Activated CD4-positive, CD25-positive, alpha-beta regulatory T cell (primary cell): ENCODE measurements at places on chromosomes 6 and 20.

DNA sequence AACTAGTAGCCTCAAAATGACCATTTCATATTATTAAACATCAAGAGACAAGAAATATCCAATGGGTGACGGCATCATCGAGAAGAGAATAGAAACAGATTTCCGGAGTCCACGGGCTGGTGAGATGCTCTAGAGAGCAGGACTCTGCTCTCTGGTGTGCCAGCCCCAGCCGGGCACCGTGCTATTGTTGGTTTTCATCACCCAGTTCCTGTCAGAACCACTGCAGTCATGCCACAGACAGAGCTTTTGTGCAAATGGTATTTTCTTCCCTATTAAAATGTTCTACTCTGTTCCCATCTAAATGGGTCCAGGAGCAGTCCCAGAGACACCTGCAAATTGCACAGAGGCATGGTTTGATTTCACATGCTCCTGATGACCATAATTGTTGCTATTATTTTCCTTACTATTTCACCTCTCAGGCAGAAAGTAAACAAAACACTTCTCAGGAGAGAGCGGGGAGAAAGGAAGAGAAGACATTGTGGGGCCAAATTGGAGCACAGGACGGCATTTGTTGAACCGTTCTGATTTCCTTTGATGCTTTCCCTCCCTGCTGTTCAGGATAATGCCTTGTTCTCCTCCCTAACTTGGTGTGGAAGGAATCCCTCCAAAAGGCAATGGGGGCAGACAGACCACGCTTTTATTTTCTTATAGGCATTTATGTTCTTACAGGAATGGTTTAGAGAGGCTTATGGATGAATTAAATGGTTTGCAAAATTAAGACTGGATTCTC is 11.4 kb upstream of the RAMACL start:
- no peak for DNase-seq

GRCh38 chr6:168120390-168121302 is 41.6 kb upstream of the FRMD1 start:
- DNase-seq, result no peak

GRCh38 chr6:40917603-40918002 is 121.4 kb downstream of the UNC5CL start:
- DNase-seq, result no peak

- no peak for DNase-seq
Measured at GRCh38 chr6:77180326-77180725, 283.0 kb downstream of the HTR1B start.

DNA sequence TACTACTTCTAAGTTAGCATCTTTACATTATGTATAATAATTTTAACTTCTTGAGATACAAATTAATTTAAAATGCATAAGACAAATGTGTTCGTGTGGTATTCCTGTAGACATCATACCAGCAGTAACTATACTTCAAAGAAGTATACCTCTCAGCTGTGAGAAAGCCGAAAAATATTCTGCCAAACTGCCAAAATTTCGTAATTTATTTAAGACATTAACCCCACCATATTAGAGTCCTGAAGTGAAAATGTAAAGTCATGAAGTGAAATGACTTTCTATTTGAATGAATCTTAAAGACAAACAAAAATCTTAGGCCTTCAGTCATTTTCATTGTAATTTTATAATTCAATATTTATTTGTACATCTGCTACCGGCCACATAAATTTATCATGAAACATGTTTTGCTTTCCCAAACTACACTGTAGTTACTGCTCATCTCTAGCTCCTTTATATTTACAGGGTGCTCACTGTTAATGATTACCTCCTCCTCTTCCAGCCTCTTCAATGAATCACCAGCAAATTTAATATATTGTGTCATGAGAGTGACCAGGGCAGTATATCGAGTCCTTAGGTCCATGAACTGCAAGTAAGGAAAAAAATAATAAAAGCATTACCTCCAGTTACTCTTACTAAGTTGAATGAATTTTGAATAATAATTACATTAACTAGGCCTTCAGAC is 18.5 kb downstream of the DST start:
- no peak for DNase-seq

DNA sequence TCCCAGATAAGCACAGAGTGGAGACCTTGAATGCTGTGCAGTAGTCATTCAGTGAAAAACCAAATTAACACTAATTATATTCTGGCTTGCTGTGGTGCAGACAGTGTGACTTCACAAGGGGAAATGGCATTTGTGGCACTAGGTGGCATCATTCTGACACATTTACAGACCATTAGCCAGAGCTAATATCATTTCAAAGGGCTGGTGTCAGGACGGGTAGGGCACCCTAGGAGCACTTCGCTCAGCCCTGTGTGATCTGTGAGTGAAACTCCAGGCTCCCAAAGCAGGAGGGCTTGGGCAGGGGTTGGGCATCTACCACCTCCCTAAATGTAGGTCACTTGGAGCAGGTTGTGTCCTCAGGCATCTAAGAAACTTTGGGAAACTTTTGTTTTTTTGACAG is 555.8 kb downstream of the PKHD1 start:
- DNase-seq, result no peak

- DNase-seq, result no peak
Measured at GRCh38 chr6:52644253-52644652, 26.7 kb upstream of the TMEM14A start.

DNA sequence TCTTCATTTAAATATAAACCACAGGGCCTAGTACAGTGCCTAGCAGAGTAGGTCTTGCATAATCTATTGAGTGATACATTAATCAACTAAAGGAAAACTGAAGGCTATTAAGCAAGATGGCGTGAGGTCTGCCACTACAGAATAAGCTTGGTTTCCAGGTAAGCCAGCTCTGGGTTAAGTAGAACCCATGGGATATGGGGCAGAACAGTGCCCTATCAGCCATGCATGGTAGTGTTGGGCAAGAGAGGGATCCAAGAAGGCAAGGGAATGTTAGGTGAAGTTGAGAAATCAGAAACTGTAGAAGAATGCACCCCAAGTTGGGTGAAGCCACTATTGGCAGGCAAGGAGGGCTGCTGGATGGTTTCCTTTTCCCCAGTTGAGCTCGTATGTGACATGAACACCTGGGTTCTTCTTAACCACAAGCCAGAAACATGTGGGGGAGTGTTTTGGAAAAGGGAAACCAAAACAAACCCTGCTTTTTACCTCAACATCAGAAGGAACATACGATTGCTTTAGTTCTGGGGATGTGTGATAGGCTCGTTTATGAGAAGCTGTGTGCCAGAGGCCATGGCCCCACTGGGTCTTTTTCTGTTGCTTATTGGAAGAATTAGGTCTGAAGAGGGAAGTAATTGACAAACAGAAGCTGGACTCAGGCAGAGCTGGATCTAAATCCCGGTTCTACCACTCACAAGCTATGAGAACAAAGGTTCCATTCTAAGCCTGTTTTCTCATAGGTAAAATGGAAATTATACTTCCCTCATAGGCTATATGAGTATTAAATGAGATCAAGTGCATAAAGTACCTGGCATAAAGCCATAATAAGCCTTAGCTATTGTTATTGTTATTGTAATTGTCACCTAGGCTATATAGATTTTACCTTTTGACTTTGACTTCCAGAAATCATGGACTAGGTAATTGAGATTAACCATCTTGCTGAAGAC is 33.5 kb downstream of the NEDD9 start:
- no peak for DNase-seq

DNA sequence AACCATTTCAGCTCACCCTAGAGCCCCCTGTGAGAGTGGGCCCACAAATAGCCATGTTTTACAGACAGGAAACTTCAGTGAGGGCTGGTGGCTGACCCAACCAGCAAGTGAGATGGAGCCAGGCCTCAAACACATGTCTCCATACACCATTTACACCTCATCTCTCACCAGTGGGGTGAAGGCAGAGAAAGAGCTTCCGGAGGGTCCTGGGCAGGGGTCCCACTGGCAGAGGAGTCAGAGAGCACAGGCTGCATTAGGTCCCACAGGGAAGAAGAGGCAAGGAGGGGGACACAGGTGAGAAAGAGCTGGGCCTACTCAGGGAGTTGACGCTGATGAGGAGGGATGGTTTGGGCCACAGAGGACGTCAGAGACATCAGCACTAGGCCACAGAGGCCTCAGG is 172.6 kb downstream of the VEGFA start:
- DNase-seq, result no peak

DNA sequence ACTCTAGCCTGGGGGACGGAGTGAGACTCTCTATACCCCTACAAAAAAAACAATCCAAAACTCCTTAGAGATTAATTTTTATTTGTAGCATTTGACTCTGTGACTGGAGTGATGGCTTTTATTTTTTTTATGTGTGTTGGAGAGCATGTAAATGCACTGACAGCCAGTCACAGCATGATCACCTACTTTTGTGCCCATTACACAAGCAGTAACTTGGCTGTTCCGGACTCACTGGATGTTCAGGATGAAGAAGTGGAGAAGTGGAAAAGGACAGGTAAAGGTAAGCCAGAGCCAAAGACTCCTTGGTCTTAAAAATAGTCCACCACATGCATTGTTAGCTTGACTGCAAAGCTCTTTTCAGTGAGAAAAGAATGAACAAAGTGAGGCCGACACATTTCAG is 222.6 kb downstream of the FOXC1 start:
- no peak for DNase-seq

GRCh38 chr6:33165581-33166258 is 26.5 kb downstream of the COL11A2 start:
- no peak for DNase-seq

DNA sequence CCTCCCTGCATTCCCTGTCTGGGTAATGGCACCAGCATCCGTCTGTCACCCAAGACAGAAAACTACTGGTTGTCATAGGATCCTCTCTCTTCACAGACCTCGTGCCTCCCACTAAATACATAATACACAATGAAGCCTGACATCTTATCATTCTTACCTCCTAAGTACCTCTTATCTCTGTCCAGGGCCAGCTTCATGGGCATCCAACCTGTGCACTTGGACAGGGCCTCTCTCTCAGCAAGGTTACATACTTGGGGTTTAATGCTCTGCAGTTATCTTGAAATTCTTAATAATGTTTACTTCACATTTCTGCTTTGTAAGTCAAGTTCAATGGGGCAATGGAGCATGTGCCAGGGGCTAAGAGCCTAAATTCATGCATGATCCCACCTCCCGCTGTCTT is 30.8 kb upstream of the KLHL31 start:
- DNase-seq, result no peak
